ENCODE measurements at places on chromosomes 7 and 10.
A peak's percentile ranks its signal among the peaks of the same experiment; 100 is the strongest.

- DNase-seq: no peak
Observed at GRCh38 chr10:62023329-62023728, 121.8 kb downstream of the ARID5B start.

GRCh38 chr10:100737355-100738054, 7.9 kb upstream of the PAX2 start:
- DNase-seq: peak; percentile 25

GRCh38 chr7:101702362-101702850, 73.3 kb upstream of the MYL10 start:
- DNase-seq: no peak

GRCh38 chr7:36387435-36388231, 2.0 kb upstream of the ANLN start:
- DNase-seq: no peak

DNA sequence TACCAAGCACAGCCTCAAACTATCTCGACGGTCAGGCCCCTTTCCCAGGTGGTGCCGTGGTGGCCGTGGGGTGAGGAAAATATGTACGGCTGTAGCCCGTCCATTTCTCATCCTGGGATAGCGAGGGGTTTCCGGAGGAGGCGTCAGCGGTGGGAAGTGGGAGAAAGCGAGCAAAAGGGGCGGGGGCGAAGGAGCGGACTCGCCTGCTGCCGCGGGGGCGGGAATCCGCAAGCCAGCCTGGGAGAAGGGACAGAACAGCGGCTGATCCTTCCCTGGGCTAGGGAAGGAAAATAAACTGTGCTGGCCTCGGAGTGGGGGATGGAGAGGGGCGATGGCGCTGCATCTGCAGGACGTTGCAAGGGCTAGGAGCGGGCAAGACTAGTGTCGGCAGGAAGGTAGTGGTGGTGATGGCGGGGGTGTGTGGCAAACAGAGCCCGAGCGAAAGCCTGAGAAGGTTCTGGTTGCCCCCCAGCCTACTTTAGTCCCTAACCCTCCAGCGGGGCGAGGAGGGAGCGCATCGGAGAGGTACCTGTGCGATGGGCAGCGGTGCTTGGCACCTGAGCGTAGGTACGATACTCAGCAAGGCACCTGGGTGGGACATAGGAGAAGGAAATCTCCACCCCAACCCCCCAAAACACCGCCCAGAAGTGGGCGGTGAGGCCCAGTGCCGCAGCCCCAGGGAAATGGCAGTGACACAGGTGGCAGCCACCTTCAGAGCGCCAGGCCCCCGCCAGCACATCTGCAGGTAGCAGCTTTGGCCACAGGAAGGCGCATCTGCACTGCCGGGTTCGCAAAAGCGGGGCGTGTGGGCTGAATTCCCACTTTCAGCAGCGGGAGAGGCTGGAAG, 49.9 kb upstream of the STEAP1B start:
- DNase-seq: no peak

DNA sequence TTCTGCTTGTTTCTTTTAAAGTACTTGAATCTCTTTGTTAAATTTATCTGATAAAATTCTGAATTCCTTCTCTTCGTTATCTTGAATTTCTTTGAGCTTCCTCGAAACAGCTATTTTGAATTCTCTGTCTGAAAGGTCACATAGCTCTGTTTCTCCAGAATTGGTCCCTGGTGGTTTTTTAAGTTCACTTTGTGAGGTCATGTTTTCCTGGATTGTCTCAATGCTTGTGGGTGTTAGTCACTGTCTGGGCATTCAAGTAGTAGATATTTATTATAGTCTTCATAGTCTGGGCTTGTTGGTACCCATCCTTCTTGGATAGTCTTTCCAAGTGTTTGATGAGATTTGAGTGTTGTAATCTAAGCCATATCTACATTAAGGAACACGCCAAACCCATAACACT, 1060.6 kb downstream of the LRMDA start:
- DNase-seq: no peak

All from T-helper 1 cell (primary cell).